Prostate gland (tissue), 2 donors: ENCODE measurements at places on chromosomes 5 and 9.
A peak's percentile ranks its signal among the peaks of the same experiment; 100 is the strongest.

DNA sequence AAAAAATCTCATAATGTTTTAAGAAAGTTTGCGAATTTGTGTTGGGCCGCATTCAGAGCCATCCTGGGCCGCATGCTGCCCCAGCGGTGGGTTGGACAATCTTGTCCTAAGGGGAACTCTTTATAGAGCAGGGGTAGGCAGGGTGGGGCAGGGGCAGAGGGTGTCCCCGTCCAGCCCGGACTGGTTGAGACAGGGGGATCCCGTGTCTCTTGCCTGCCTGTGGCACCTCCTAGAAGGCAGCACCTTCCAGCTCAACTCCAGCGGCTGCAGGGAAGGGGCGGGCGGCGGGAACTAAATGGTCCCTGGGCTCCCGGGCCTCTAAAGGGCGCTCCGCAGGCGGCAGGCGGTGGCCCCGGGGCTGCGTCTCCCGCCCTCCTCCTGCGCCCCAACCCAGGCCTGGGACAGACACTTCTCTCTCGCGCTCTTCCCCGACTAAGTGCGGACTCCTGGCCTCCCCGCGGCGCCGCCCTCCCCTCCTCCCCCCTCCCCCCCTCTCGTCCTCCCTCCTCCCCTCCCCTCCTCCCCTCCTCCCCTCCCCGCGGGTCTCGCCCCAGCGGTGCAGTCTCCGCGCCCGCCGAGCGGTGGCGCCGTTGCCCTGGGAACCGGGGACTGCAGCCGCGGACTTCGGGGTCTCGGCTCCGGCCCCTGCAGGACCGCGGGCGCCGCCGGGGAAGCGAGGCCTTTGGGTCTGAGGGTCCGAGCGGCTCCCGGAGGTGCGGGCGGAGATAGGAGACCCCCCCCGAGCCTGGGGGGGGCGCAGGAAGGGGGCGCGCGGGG lies 132.6 kb downstream of the MRPL36 start:
- no peak overlapping the region for H3K27ac ChIP-seq
- H3K36me3 ChIP-seq = no peaks in the 10 kb centered on the region
- no peaks in the 10 kb centered on the region for H3K4me1 ChIP-seq
- H3K4me3 ChIP-seq = peak overlapping the region; percentile 25

DNA sequence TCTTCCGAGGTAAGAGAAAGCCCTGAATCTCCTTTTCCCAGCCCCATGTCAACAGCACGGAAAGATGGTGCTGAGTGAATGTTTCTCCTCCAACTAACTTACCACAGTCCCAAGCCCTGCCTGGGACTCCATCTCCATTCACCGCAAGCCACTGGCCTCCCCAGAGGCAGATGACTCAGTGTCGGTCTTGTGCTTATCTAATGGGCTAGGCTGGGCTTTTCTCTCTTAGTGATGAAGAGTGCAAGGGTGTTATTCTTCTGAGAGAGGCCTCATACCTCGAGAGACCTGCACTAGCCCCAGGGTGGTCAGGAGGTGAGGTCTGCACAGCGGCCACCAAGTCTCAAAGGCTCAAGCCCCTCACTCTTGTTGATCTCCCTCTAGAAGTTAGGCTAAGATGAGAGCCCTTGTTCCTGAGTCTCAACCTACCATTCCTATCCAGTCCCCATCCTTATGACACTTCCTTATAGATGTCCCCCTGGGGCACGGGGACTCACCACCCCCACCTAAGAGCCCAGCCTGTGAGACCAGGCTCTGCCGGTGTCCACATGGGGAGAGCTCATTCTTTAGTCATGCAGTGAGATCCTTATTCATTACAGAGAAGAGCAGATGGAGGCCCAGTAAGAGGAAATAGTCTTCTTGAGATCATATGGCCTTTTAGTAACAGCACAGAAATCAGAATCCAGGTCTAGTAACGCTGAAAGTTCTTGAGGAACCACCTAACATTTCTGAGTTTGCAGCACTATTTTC lies 127.0 kb downstream of the SAXO1 start:
- no peak for DNase-seq
- no peak overlapping the region for H3K27ac ChIP-seq
- H3K4me1 ChIP-seq = no peaks in the 10 kb centered on the region
- no peak overlapping the region for H3K4me3 ChIP-seq
- no peaks in the 10 kb centered on the region for H3K36me3 ChIP-seq

- no peak overlapping the region for H3K27ac ChIP-seq
- no peak for DNase-seq
- no peak overlapping the region for H3K4me3 ChIP-seq
- H3K4me1 ChIP-seq = no peaks in the 10 kb centered on the region
- no peaks in the 10 kb centered on the region for H3K27me3 ChIP-seq
Measured at GRCh38 chr9:133321411-133321935, 14.5 kb downstream of the SURF6 start.

DNA sequence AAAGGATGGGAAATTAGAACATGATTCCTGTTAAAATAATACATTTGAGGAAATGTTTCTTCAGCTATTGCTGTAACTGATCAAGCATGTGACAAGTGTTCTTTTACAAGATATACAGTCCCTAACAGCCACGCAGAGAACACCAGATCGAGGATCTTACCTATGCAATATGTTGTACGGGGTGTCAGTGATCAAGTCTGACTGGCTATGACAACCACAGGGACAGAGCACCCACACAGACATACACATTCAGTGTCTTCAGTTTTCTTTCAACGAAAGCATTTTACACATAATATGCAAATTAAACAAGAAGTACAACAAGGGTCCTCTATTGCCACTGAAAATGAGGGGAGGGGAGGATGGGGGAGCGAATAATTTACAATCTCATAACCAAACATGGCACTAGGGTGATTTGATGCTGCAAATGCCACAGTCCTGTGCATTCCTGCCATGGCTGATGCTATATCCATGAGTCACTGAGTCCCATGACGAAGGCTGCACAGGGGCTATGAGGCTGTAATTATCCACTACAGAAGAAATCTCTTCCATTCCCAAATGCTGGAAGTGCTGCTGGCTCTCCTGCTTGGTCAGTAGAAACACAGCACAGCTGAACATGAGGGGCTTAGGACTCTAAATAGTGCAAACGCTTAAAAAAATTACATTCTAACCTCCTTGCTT lies 118.2 kb downstream of the KLHL3 start:
- no peaks in the 10 kb centered on the region for H3K4me1 ChIP-seq

DNA sequence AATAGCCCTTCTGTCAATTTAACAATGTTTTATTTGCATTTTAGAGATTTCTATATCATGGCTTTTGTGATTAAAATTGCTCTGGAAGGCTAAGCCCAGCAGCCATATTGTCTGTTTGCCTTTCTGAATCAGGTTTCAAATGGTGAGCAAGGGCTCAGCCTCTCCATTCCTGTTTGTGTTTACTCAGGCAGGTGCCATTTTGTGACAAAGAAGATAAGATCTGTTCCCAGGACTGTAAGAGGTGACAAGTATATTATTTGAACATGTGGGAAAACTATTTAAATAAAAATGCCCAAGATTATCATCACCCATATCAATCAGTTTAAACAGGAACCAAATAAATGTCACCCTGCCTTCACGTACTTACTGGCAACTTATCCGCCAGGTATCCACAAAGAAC lies 641.3 kb upstream of the KLF4 start:
- no peaks in the 10 kb centered on the region for H3K4me1 ChIP-seq
- H3K27me3 ChIP-seq = no peaks in the 10 kb centered on the region
- no peak overlapping the region for H3K27ac ChIP-seq
- no peaks in the 10 kb centered on the region for H3K36me3 ChIP-seq
- no peak overlapping the region for H3K4me3 ChIP-seq
- peak; percentile 51 for DNase-seq

DNA sequence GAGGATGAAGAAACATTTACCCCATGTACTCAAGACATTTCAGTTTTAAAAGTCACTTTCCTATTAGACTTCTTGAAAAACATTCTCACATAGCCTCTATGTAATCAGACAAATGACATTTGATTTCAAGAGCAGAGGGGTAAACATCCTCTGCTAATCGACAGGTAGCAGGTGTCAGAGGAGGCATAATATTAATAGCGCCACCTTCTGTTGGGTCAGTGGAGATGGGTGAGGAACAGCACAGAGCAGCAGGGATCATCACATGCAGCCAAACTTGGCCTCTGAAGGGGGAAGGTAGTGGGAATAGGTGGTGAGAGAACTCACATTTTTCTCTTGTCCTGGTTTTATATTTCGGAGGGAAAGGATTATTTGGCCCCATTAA lies 3.3 kb upstream of the LSM11 start:
- peaks cover 5% of the 10 kb centered on the region for H3K4me1 ChIP-seq
- no peak for DNase-seq
- no peaks in the 10 kb centered on the region for H3K27me3 ChIP-seq
- H3K36me3 ChIP-seq = no peaks in the 10 kb centered on the region

- no peak for DNase-seq
- H3K27me3 ChIP-seq = no peaks in the 10 kb centered on the region
- no peaks in the 10 kb centered on the region for H3K4me1 ChIP-seq
- no peak overlapping the region for H3K27ac ChIP-seq
Measured at GRCh38 chr5:176574297-176574591, 25.1 kb downstream of the CDHR2 start.

GRCh38 chr5:88967633-88968585 lies 84.9 kb upstream of the MEF2C start:
- H3K27me3 ChIP-seq = no peaks in the 10 kb centered on the region
- no peak for DNase-seq
- no peaks in the 10 kb centered on the region for H3K36me3 ChIP-seq
- H3K27ac ChIP-seq = no peak overlapping the region
- no peak overlapping the region for H3K4me3 ChIP-seq

DNA sequence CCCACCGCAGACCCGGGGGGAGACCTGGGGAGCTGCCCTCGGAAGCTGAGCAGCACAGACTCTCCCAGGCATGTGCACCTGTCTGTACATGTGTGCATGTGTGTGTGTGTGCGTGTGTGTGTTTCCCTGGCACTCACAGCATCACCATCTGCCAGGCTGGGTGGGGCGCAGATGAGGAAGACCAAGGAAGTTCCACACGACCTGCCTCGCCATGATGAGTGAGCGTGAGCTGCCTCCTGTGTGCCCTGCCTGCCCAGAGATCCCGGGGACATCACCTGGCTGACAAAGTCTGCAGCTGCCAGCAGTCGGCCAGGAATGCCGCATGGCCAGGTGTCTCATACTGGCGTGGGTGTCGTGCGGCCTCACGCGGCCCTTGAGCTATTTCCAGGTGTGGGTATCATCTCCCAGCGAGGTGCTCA lies 4.0 kb upstream of the GPSM1 start:
- peaks cover 6% of the 10 kb centered on the region for H3K4me1 ChIP-seq

DNA sequence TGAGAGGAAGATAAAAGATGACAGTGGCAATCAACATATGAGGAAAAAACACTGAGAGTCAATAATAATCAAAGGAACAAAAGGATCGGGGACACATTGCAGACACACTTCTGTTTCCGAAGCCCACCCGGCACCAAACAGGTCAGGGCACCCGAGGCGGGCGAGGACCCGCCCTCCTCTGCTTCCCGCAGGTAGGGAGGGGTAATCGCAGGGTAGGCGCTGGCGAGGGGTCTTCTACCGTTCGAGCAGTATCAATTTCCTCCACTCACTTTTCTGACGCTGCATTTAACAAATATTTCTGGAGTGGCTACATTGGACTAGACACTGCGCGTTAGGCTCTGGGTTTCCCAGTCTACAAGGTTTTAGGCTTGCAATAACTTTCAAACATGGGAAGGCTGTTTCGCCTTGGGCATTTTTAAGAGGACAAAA lies 1.3 kb downstream of the TXN start:
- H3K27ac ChIP-seq = peak overlapping the region; percentile 89
- no peaks in the 10 kb centered on the region for H3K27me3 ChIP-seq
- H3K4me1 ChIP-seq = no peaks in the 10 kb centered on the region
- peak; percentile 6 for DNase-seq
- H3K4me3 ChIP-seq = peak overlapping the region; percentile 84
- no peaks in the 10 kb centered on the region for H3K36me3 ChIP-seq

DNA sequence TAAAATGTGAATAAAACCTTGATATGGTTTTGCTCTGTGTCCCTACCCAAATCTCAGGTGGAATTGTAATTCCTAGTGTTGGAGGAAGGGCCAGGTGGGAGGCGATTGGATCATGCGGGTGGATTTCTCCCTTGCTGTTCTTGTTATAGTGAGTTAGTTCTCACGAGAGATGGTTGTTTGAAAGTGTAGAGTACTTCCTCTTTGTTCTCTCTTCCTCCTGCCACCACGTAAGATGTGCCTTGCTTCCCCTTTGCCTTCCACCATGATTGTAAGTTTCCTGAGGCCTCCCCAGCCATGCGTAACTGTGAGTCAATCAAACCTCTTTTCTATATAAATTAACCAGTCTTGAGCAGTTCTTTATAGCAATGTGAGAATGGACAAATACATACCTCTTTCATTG lies 34.9 kb downstream of the TARS1 start:
- H3K36me3 ChIP-seq = no peaks in the 10 kb centered on the region
- no peak overlapping the region for H3K4me3 ChIP-seq
- DNase-seq = no peak
- H3K27ac ChIP-seq = no peak overlapping the region

GRCh38 chr5:179260324-179261070 lies 84.8 kb downstream of the ADAMTS2 start:
- H3K27ac ChIP-seq = no peak overlapping the region
- no peak overlapping the region for H3K4me3 ChIP-seq
- H3K4me1 ChIP-seq = no peaks in the 10 kb centered on the region
- H3K36me3 ChIP-seq = no peaks in the 10 kb centered on the region
- no peaks in the 10 kb centered on the region for H3K27me3 ChIP-seq

GRCh38 chr5:6491196-6491918 lies 42.7 kb downstream of the UBE2QL1 start:
- DNase-seq = no peak
- no peaks in the 10 kb centered on the region for H3K27me3 ChIP-seq
- H3K4me3 ChIP-seq = no peak overlapping the region
- no peaks in the 10 kb centered on the region for H3K36me3 ChIP-seq
- H3K4me1 ChIP-seq = no peaks in the 10 kb centered on the region

- H3K4me3 ChIP-seq = no peak overlapping the region
- no peak for DNase-seq
- H3K27ac ChIP-seq = no peak overlapping the region
- no peaks in the 10 kb centered on the region for H3K4me1 ChIP-seq
- no peaks in the 10 kb centered on the region for H3K36me3 ChIP-seq
Measured at GRCh38 chr5:81371354-81371876, 22.5 kb downstream of the ACOT12 start.

- H3K4me1 ChIP-seq = no peaks in the 10 kb centered on the region
- no peak overlapping the region for H3K27ac ChIP-seq
- no peak for DNase-seq
- H3K4me3 ChIP-seq = no peak overlapping the region
Measured at GRCh38 chr5:177339107-177339638, 12.3 kb downstream of the LMAN2 start.

GRCh38 chr5:133163839-133164238 lies 112.0 kb downstream of the HSPA4 start:
- H3K4me1 ChIP-seq = no peaks in the 10 kb centered on the region
- no peak overlapping the region for H3K4me3 ChIP-seq
- H3K27me3 ChIP-seq = no peaks in the 10 kb centered on the region
- H3K27ac ChIP-seq = no peak overlapping the region
- no peaks in the 10 kb centered on the region for H3K36me3 ChIP-seq

GRCh38 chr5:15133456-15133965 lies 261.9 kb upstream of the ANKH start:
- H3K4me3 ChIP-seq = no peak overlapping the region
- no peaks in the 10 kb centered on the region for H3K36me3 ChIP-seq
- no peak overlapping the region for H3K27ac ChIP-seq
- no peak for DNase-seq
- H3K27me3 ChIP-seq = no peaks in the 10 kb centered on the region

- no peaks in the 10 kb centered on the region for H3K27me3 ChIP-seq
- DNase-seq = no peak
- H3K4me1 ChIP-seq = no peaks in the 10 kb centered on the region
- H3K4me3 ChIP-seq = no peak overlapping the region
- no peak overlapping the region for H3K27ac ChIP-seq
- no peaks in the 10 kb centered on the region for H3K36me3 ChIP-seq
Measured at GRCh38 chr9:88711719-88712118, 176.7 kb downstream of the NXNL2 start.
